AG04449 (cell line): ENCODE measurements at places on chromosomes 11 and 22.
A peak's percentile ranks its signal among the peaks of the same experiment; 100 is the strongest.

DNA sequence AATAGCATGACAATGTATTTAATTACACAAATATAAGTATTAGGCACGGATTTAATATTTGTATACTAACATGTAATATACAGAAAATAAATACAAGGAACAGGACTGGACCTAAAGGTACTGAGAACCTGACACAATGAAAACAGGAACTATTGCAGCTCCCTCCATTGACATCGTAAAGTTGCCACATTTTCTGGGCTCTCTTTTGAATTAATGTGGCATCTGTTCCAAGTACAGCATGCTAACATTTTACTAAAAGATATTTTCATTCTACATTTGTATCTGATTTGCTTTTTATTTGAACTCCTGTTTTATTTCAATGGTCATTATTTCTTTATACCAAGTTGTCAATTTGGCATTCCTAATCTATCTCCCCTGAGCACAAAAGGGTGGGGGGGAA, 15.3 kb downstream of the PHF21A start:
- DNase-seq: no peak

- no peak for DNase-seq
Measured at GRCh38 chr11:125063429-125064043, 431 bp downstream of the SLC37A2 start.

- DNase-seq: no peak
Measured at GRCh38 chr11:90737444-90738050, 514.7 kb upstream of the CHORDC1 start.

DNA sequence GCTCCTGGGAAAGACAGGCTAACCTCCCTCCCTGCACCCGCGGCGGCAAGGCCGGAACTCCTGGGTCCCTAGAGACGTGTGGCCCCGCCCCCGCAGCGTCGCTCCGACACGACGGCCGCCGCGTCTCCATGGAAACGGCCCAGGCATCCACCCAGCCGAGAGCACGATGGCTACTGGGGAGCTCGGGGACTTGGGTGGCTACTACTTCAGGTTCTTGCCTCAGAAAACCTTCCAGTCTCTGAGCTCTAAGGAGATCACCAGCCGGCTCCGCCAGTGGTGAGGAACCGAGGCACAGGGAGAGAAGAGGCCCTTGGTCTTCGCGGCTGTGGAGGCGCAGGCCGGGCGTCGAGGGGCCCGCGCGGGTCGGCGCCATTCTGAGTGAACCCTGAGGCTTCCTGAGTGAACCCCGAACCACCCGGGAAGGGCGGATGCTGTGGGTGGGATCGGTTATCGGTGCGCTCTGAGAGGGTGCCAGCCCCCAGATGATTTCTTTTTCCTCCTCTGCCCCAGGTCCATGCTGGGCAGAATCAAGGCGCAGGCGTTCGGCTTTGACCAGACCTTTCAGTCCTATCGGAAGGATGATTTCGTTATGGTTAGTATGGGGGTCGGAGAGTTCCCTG, at the start of gene CFAP300:
Gene CFAP300 (plus strand): TSS at position 133 of the 620 bp plus-strand sequence. CDS start 34 bp downstream, at position 167.
- DNase-seq: peak; percentile 9

DNA sequence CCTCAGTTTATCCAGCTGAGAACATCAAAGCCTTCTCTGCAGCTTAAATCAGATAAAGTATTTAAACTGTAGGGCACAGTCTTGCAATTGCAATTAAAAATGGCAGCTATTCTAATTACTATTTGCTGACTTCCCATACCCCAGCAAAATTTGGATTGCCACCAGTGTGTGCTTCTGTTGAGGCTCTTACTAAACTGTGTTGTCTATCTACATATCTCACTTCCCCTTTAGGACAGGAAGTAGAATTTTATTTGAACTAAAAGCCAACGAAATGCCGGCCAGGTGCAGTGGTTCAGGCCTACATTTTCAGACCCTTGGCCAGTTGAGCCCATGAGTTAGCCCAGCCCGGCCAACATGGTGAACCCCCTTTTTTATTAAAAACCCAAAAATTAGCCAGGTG, 7.1 kb downstream of the SAA4 start:
- DNase-seq: no peak
